Cardiac muscle cell (in vitro differentiated cells and primary cell): ENCODE measurements at places on chromosomes 1 and 21. TPM values are rescaled to one million over a fixed set of nuclear protein-coding genes. Genes with fewer than 3 reads are reported as not detected.

DNA sequence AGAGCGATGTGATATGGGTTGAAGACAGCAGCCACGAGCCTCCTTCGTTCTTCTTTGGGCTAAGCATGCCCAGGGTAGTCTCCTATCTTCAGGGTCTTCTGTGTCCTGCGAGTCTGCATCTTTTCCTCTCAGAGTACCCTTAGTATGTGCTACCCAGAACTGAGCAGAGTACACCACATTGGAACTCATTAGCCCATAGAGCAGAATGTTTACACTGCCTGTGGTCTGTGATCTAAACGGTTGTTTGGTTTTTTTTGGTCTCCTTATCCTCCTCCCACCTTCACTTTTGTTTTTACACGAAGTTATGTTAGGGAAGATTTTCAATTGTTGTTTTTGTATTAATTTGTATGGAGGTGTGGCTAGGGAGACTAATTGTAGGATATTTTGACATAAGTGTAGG, 126.4 kb downstream of the NEK7 start:
- DNase-seq: no peak

DNA sequence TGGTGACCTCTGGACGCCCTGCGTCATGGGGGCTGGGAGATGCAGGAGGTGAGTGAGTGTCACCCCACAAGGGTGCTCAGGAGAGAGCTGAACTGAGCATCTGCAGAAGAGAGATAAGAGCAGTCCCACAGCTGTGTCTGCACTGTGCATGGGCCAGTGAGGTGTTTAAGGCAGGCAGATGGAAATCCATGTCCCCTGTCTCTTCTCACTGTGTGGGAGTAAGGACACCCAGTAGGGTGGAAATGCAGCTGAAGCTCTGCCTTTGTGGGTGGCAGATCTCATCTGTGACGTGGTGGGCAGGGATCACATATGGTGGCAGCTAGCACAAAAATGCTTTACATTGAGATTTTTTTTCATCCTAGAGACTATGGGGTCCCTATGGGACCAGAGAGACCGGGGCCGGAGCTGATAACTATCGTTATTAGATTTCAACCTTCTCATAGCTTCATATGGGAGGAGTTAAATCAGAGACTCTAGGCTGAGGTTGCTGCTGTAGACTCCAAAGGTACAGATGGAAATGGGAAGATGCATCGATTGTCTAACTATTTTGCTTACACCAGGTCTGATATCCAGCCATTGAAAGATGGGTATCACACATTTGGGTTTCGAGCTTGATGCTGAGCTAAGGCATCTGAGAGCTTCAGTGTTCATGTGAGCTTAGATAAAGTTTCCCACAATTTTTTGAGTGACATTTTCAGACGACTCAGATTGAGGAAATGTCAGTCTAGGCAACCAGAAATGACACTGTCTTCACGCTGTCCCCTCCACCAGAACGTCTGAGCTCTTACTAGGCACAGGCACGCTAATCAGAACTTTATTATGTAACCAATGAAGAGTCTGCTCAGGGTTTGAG, 65.3 kb upstream of the PSEN2 start:
- DNase-seq: no peak

GRCh38 chr1:183022202-183023145, 746 bp upstream of the LAMC1 start:
- peak; percentile 98 for DNase-seq

- DNase-seq: peak; percentile 80
Observed at GRCh38 chr1:226603022-226603857, 54.7 kb downstream of the STUM start.

DNA sequence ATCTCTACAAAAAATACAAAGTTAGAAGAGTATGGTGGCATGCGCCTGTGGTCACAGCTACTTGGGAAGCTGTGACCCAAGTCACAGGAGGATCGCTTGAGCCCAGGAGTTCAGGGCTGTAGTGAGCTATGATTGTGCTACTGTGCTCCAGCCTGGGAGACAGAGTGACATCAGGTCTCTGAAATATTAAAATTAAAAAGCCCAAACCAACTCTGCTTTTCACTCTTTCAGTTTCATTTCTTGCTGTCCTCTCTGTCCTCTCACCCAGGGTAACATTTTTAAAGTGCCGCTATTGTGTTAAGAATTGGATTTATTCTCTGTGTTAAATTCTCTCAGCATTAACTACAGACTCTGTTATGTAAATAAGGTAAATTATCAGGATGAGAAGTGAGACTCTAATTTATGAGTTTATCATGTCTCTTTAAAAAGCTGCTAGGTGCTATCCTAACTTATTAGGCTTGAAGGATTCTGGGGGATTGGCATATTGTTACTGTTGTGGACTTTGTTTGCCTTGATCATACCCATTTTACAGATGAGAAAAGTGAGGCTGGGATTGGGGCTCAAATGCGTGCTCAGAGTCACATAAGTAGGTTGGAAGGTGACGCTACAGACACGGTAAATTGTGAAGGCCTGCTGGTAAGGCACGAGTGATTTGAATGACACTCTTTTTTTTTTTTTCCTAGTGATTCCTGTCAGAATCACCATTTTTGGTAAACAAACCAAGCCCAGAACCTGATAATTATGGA, 46.5 kb downstream of the B3GALT5 start:
- DNase-seq: no peak

GRCh38 chr1:94024104-94024792, 96.7 kb downstream of the ABCA4 start:
- no peak for DNase-seq

DNA sequence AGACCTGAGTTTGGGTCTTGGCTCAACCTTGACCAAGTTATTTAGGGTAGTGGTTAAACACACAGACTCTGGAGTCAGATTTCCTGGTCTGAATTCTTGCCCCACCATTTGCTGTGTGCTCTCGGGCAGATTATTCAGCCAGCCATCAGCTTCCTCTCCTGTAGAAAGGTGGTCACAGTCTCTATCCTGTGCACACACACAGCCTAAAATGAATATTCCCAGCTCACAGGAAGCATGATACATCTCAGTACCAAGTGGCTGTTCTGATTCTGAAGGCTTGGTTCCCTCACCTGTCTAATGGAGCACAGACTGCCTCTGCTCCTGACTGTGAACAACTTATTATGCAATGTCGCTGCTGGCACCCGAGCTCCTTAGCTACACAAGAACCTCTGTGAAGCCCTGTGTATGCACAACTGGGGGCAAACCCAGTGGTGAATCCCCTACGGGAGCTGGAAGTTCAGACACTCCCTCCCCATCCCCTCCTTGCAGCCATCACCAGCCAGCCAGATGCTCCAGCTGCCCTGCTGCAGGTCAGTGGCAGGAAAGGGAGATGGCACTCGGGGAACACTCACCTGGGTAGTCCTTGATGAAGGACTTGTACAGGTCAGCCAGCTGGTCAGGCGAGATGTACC, 13.7 kb downstream of the ENO1 start:
- no peak for DNase-seq

- no peak for DNase-seq
Observed at GRCh38 chr1:54481201-54481884, 66.7 kb upstream of the ACOT11 start.

GRCh38 chr1:106080608-106081325, 975.7 kb upstream of the PRMT6 start:
- DNase-seq: no peak

DNA sequence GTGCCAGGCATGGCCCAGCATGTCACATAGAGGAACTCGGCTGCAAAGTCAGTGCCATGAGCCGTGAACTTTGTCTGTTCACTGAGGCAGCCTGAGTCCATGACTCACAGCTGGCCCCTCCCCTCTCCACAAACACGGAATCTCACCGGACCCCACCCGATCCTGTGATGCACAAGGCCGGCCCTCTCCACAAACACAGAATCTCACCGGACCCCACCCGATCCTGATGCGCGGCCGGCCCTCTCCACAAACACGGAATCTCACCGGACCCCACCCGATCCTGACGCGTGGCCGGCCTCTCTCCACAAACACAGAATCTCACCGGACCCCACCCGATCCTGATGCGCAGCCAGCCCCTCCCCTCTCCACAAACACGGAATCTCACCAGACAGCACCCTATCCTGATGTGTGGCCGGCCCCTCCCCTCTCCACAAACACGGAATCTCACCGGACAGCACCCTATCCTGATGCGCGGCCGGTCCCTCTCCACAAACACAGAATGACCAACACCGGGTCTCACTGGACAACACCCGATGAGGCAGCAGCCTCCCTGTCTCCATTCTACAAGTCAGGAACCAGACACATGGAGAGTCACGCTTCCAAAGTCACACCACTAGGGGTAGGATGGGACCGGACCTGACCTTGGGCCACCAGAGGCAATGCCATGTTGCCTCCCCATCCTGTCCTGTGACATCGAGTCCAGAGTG, 39.6 kb upstream of the GPR153 start:
- no peak for DNase-seq

DNA sequence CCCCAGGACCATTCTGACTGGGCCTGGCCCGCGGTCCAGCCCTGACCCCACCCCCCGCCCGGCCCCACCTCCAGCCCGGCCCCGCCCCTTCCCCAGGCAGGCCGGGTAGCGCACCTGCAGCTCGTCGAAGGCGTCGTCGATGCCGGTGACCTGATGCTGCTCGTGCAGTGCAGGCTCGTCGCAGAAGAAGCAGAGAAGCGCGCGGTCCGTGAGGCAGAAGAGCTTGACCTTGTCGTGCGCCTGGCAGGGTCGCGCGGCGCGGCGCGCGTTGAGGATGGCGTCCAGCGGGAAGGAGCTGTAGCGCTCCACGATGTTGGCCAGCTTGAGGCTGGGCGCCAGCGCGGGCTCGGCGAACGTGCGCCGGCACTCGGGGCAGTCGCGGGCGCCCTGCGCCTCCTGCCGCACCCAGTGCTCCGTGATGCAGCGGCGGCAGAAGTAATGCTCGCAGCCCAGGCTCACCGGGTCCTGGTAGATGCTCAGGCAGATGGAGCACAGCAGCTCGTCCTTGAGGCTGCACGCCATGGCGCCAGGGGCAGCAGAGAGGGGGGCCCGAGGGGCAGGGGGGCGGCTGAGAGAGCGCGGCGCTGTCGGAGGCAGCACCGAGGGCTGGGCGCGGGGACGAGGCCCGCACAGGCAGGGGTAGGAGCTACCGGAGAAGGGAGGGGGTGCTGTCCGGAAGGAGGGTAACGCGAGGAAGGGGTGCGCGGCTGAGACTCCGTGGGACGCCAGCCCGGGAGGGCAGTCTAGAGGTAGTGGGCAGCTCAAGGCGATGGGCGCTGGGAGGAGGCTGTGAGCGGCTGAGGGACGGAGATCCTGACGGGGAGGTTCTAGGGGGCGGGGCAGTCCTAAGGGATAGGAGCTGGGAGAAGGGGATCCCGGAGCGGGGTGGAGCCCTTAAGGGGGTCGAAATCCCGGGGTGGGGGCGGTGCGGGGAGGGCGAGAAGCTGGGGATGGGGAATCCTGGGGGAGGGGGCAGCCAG, 642 bp downstream of the TRIM62 start:
- DNase-seq: peak; percentile 71

DNA sequence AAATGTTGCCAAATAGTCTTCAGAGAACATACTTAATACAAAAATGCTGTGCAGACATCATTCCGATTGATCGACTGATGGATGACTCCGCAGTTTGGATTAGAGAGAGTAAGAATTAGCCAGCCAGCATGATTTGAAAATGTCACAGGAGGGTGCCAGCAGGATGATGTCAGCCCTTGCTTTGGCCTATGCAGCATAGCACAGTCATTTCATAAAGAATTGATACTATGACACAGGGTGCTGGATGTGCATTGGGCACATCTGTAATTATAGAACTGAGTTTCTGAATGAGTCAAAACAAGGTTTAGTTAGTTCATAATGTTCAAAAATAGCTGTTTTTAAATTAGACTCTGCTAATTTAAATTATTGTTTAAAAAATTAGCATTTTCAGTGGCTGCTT, 21.6 kb upstream of the TRAF5 start:
- no peak for DNase-seq

DNA sequence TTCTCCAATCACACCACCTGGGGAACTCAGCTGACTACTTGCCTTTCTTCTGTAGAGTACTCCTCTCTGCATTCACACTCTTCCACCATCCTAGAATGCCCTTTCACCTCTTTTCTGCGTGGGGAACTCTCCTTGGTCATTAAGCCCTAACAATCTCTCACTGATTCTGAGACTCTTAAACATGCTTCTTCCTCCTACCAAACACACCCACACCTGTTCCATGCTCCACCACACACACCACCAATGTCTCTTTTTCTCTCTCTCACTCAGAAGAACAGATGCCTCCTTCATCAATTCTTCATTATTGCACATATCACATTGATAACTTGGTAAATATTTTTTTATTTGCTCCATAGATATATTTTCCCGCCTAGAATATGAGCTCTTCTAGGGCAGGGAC, 53.6 kb downstream of the WARS2 start:
- DNase-seq: no peak

DNA sequence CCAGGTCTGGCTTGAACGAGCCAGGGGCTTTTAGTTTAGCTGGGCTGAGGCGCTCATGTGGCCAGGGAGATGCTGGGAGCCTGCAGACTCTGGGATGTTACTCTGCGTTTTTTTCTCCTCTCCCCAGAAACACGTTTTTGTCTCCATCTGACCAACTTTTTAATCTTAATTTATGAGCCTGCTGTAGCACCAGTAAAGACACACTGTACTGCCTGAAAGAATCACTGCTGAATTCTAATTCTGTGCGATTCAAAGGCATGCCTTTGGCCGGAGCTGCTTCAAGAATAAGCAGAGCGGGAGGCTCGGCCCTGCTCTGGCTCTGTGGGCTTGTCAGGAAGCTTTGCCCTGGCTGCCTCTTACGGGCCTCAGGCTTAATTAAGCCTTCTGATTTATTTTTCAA, 129.5 kb downstream of the CAMTA1 start:
- DNase-seq: no peak

- no peak for DNase-seq
Observed at GRCh38 chr1:89270423-89270822, 2.2 kb downstream of the GBP5 start.

DNA sequence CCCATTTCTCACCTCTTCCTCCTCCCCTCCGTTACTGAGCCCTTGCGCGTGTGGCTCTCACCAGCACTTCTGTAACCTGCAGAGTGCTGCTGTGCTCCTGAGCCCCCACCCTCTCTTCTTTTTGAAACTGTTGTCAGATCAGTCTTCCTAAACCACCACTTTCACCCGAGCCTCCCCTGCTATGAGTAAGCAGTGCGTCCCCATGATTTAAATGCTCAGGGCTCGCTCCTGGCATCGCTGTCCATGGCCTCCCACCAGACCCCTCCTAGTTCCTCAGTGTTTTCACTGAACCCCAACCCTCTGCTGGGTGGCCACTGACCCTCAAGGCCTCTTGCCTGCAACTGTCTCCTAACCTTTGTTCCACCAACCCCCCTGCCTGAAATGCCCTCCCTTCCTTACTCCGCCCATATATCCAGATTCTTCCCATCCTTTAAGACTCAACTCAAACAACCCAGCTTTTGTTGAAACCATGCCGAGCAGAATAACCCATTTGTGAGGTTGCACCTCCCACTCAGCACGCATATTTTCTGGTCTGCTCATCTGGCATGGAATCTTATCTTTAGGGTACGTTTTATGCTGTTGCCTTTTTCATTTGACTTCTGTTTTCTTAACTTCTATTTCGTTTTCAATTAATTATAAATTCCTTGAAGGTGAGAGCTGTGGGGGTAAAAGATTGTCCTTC, 64.5 kb upstream of the FAM3B start:
- peak; percentile 84 for DNase-seq

GRCh38 chr1:2415801-2416208, 3.4 kb upstream of the PEX10 start:
- DNase-seq: no peak

GRCh38 chr21:31592963-31593560, 66.4 kb upstream of the SOD1 start:
- peak; percentile 5 for DNase-seq

Gene PEAR1
- total RNA-seq: 0.14 and 0.57 TPM in 2 replicates

Gene KIF17
- 1.9 and 15.0 TPM in 2 replicates for total RNA-seq

Gene CRB1
- 0.54 and 0.63 TPM in 2 replicates for total RNA-seq

Gene SPRR1A
- not detected in 2 replicates for total RNA-seq

Gene STUM
- total RNA-seq: 2.4 and 7.6 TPM in 2 replicates

Gene RPAP2
- total RNA-seq: 4.2 and 6.3 TPM in 2 replicates

Gene SCAF4
- total RNA-seq: 8.2 and 16.0 TPM in 2 replicates

Gene TSPEAR
- total RNA-seq: 2.8 and 3.2 TPM in 2 replicates

Gene ETNK2
- total RNA-seq: 24.7 and 30.4 TPM in 2 replicates

Gene SPRR1B
- total RNA-seq: not detected in 2 replicates
